ENCODE measurements at places on chromosomes 3 and 15.

DNA sequence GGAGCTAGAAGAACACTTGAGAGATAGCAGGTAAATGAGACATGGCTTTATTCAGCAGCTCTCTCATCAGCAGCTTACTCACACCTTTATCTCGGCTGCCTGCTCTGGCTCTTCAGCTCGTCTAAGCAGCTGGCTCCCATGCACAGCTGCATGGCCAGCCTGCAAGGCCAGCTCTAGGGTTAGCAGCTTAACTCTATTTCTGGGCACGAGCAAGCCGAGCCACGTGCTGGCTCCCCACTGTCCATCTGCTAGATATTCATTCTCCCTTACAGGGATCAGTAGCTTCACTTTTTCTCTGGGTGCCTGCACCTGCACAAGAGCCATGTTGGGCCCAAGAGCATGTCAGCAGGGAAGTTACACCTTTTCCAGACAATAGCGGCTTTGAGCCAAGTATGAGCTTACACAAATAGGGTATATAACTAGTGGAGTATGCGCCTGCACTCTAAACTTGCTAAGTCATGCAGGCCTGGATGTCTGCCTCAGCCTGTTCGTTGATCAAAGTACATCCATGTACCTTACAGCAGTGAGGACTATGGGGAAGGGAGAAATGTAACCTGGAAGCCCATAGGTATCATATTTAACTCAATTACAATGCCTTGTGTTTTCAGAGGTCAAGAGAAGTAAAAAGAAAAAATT, 174.9 kb upstream of the SNTN start:
- DNase-seq = no peak

GRCh38 chr15:54567408-54568035, 589.3 kb downstream of the UNC13C start:
- no peak for DNase-seq

DNA sequence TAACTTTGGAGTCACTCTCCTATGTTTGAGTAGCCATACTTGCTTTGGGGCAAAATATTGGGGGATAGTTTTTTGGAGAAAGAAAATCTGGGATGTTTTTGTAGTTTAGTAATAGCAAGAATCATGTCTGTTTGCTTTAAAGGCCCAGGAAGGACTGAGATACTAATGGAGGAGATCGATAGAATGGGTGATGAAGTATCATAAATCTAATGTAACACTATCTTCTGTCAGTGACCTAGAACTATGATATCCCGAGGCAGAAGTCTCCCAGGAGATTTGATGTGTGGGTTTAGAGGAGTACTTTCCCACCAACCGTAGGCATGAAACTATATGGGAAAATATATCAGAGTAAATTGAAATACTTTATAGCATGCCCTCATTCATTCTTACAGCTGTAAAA, 21.0 kb upstream of the NFKBIZ start:
- DNase-seq = no peak

GRCh38 chr3:48218537-48218936, 4.8 kb upstream of the CAMP start:
- no peak for DNase-seq

DNA sequence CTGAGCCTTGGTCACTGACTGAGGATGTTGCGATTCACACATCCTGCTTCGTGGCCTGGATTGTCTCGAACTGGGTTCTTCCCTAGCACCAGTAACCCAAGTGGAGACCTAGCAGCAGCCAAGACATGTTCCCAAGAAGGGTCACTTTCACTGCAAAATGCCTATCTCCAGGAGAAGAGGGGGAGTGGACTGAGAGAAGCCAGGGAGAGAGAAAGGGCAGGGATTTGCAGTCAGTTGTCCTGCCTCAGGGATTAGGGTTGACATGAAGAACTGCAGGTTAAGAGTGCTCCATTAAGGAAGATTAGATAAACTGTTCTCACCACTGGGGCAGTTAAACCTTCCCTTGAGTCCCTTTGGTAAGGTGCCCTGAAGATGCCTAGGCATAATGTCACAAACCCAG, 5.7 kb upstream of the CD276 start:
- no peak for DNase-seq

- DNase-seq = no peak
Measured at GRCh38 chr15:79401301-79401700, 30.8 kb upstream of the MINAR1 start.

- DNase-seq = peak; percentile 31
Measured at GRCh38 chr3:51391566-51392354, 675 bp downstream of the RBM15B start.

DNA sequence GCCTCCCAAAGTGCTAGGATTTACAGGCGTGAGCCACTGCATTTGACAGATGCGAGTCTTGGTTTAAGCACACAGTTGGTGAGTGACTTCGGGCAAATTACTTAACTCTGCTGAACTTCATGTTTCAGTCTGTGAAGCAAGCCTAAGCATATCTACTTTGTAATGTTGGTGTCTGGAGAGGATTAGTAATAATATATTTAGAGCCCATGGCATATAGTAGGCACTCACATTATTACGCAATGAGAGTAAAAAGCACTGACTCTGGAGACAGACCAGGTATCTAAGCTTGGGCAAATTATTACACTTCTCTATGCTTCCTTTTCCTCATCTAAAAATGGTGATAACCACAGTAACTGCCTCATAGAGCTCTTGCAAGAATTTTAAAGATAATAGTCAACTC, 208.7 kb upstream of the P2RY1 start:
- no peak for DNase-seq

DNA sequence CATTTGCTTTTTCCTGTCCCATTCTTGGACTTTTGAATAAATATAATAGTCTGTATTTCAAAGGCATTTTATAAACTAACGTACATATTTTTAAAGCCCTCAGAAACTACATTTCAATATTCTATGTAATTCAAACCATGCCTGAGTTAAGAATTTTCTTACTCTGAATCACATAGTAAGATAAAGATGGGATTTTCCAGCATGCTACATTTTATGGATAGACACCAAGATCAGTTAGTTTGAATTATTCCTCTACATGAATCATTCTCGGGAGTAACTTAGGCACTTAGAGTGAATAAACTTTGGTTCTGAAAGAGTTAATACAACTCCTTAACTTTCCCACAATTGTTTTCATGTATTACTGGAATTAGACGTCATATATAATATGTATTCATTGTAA, 713.3 kb upstream of the CBLB start:
- DNase-seq = no peak

DNA sequence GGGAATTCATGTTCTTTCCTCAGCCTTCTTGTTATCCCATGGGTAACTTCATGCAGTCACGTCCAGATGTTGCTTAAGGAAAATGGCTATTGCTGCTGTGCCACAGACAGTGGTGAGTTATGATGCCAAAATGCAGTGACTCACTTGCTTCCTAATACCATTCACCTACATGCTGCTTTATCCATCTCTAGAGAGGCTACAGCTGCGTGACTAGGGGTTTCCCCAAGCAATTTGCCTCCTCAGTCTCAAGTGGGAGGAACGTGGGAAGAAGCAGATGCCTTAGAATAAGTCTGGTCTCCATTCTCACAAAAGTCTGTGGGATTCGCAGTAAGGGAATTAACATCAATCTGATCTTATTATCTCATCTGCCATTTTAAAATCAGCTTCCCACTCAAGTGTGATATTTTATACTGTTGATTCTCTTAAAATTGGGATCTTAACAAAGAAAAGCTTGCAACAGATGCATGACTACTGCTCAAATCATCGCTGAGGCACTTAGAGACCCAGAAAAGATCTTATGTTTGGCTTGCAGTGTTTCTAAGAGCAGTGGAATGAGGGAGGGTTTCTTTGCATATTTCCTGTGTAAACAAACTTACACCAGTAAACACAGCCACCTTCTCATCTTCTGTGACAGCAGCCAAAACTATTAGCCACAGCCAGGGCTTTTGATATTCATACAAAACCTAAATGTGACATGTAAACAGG, 62.0 kb upstream of the ACP3 start:
- no peak for DNase-seq

DNA sequence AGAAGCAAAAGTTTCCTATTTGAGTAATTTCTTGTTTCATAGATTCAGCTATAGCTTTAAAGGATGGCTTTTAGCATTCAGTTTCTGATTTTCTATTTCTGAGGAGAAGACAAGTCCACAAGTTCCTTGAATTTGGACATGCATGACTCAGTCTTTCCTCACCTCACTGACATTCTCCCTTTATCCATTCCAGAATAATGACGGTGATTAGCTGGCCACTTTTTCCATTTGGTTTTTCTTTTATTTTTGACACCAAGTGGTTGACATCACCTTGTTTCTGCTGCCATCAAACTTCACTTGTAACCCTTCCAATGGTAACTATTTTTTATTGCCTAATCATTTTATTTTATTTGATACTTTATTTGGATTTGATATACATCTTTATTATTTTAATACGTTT, 404.4 kb upstream of the KCNMB2 start:
- DNase-seq = no peak

- no peak for DNase-seq
Measured at GRCh38 chr15:59892985-59893384, 111.1 kb upstream of the FOXB1 start.

DNA sequence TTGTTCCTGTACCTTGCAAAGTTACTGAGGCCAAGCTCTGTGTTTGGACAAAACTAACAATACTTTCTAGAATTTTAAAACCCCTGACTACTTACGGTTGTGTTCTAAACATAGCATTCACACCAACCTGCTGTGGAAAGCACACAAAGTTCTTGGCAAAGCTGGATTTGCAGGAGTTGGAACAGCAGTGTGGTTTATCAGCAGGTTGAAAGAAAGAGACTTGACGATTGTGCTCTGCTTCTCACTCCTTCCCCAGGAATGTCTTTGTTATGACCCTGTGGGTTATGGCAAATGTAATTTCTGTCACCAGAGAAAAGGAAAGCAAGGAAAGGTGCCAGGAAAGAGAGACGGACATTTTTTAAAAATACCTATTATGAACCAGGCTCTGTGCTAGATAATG, 165.5 kb upstream of the TGFBR2 start:
- no peak for DNase-seq

DNA sequence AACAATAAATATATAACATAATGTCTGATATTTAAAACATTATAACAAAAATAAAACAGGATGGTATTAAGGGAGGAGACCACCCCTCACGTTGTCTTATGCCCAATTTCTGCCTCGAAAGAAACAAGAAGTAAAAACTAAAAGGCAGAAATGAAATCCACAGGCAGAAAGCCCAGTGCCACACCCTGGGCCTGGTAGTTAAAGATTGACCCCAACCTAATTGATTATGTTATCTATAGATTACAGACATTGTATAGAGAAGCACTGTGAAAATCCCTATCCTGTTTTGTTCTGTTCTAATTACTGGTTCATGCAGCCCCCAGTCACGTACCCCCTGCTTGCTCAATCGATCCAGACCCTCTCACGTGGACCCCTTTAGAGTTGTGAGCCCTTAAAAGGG, 22.3 kb upstream of the ACP3 start:
- DNase-seq = no peak

DNA sequence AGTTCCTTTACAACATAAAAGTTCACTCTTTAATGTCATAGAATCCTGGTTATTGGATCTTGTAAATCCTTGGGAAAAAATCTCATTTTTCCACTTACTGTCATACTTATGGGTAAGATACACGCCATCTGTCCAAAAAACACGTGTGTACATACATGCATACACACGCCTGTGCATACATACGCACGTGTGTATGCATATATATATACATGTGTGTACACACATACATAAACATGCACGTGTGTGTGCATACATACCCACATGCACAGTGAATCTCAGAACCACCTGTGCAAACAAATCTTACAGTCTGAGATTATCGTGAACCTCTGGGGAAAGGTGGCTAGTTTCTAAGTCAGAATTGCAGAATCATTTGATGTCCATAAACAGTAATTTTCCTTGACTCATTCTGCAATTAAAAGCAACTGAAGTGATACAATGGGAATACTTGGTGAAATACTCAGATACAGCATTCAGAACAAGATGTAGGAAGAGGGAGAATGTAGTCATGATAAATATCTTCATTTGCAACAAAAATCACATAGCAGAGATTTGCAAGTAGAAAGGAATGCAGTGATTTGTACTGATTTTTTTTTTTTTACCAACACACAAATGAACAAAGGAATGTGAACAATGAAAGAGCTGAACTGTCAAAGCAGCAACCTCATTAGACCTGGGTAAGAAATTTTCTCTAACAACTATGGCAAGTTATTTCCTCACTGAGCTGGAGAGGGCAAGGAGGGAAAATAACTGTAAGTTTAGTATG, 160.6 kb upstream of the POU1F1 start:
- DNase-seq = no peak

- DNase-seq = no peak
Measured at GRCh38 chr3:33940149-33940548, 141.7 kb downstream of the PDCD6IP start.

DNA sequence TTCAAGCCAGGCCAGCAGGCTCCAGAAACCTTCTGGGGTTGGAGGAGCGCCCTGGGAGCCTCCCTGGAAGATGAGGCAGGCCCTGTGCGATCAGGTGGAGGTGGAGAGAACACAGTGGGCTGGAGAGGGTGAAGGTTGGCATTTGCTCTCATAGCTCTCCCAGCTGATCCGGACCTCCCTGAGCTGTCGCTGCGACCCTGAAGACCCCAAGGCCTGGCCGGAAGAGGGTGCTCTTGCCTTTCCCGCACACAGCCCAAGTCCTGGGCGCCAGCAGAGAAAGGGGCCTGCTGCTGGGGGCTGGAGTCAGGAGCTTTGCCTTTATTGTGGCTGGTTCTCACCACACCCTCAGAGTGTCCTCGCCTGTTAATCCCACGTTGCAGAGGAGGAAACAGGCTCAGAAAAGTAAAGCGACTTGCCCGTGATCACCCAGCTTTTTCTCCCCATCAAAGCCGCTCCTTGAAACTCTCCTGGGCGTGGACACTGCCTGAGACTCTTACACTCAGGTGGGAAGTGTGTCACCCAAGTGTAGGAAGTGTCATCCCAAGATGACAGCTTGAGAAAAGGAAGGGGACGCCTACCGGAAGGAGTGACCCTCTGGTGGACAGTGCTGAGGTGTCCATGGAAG, 8.6 kb upstream of the RPL29 start:
- no peak for DNase-seq

- DNase-seq = no peak
Measured at GRCh38 chr15:22902046-22902445, 63.6 kb downstream of the NIPA2 start.

GRCh38 chr3:67200618-67201017, 202.5 kb downstream of the KBTBD8 start:
- no peak for DNase-seq

DNA sequence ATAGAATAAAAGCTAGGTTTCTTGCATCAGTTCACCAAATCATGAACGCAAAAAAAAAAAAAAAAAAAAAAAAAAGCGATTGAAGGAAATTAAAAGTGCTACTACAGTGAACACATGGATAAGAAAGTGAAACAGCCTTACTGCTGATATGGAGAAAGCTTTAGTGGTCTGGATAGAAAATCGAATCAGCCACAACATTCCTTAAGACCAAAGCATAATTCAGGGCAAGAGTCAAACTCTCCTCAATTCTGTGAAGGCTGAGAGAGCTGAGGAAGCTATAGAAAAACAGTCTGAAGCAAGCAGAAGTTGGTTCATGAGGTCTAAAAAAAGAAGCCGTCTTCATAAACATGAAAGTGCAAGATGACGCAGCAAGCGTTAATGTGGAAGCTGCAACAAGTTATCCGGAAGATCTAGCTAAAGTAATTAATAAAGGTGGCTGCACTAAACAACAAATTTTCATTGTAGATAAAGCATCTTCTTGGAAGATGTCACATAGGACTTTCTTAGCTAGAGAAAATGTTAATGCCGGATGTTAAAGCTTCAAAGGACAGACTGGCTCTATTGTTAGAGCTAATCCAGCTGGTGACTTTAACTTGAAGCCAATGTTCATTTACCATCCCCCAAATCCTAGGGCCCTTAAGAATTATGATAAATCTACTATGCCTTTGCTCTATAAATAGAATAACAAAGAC, 19.2 kb downstream of the P3H2 start:
- no peak for DNase-seq

GRCh38 chr3:12476238-12476897, 7.9 kb upstream of the TSEN2 start:
- no peak for DNase-seq

Data from central memory CD8-positive, alpha-beta T cell (primary cell).